ENCODE measurements at places on chromosomes 3 and 15.

DNA sequence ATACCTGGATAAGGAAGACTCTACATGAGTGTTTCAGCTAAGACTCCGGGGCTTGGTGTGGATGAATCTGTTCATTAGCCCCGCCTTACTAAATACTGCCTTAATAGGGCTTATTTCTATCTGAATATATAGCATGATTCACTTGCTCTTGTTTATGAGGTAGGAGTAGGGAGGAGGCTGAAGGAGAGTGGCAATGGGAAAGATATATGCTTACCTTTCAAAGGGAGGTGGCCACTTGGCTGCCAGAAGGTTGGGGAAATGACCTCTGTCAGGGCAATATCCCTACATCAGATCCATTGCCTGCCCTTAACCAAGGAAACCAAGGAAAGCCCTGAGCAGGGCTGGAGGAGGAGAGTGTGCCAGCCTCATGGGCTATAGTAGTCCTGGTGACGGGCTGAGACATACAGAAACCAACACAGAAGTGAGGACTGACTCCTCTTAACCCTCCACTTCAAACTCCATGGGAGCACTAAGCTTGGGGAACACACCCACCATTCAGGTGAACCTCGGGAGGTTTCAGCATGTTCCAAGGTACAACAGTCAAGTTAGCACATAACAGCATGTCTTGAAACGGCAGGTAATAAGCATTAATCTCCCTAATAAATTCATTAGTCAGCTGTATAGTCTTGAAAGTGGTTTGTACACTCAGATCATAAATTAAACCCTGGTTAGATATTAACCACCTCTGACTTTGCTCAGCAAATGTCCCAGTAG lies 80.1 kb downstream of the EOMES start:
- no peak for DNase-seq

GRCh38 chr3:152658977-152659720 lies 175.8 kb upstream of the P2RY1 start:
- no peak for DNase-seq

- DNase-seq = no peak
These were observed 112.0 kb upstream of the SLC7A14 start for GRCh38 chr3:170697908-170698307.

GRCh38 chr3:57963811-57964346 lies 44.3 kb upstream of the FLNB start:
- no peak for DNase-seq

GRCh38 chr3:59386165-59386564 lies 336.3 kb upstream of the CFAP20DC start:
- DNase-seq = no peak

DNA sequence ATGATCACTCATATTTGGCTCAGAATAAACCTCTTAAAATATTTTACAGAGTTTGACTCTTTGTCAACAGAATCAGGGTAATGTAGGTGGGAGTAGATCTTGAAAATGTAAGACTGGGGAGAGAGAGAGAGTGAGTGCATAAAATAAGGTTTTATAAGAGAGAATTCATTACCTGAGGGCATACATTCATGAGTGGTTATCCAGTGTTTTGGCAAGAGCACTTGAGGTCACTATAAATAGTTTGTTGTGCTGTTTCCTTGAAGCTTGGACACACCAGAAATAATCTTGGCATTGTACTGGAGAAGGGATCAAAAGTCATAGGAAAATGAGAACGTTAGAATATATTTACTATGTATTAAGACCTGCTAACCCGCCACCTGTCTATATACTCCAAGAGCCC lies 33.4 kb downstream of the SLC28A2 start:
- no peak for DNase-seq
